Stimulated activated CD8-positive, alpha-beta memory T cell treated with anti-CD3 and anti-CD28 coated beads, Interleukin-7, amount 100 ng/mL, for 24 hours (primary cell): ENCODE measurements at places on chromosomes 7 and 10.

DNA sequence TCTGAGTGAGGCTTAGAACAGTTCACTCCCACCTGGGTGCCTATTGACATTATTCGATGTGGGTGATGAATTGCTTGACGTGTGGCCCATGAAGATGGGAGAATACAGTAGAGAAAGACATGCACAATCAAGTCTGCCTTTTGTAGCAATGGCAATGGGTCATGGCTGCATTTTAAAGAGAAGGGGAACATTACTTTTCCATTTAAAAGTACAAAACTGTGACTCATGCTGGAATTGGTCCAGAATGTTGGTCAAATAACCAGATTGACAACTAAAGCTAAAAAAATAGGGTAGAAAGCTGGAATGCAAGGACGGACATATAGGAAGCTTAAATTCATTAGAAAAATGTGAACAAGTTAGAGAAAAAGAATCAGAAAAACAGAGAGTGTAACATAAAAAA is 104.1 kb upstream of the SLC25A13 start:
- DNase-seq = no peak

- no peak for DNase-seq
Observed at GRCh38 chr7:33744293-33745075, 160.9 kb upstream of the BMPER start.

- DNase-seq = no peak
Observed at GRCh38 chr7:36175886-36176285, 22.8 kb downstream of the EEPD1 start.

DNA sequence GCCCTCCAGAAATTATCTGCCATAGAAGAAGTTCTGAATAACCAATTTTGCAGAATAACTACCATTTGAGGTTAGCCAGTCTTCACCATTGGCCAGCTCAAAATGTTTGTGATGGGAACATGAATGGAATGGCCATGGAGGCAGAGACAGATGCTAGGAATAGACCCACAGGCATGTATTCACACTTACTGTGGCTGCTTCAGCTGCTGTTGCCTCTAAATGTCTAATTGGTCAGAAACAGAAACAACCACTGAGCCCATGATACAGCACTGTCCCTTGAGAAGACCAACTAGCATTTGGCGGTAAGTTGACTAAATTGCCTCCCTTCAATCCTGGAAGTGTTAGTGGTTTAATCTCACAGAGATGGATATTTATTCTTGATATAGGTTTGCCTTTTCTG is 38.6 kb upstream of the TAS2R16 start:
- no peak for DNase-seq

DNA sequence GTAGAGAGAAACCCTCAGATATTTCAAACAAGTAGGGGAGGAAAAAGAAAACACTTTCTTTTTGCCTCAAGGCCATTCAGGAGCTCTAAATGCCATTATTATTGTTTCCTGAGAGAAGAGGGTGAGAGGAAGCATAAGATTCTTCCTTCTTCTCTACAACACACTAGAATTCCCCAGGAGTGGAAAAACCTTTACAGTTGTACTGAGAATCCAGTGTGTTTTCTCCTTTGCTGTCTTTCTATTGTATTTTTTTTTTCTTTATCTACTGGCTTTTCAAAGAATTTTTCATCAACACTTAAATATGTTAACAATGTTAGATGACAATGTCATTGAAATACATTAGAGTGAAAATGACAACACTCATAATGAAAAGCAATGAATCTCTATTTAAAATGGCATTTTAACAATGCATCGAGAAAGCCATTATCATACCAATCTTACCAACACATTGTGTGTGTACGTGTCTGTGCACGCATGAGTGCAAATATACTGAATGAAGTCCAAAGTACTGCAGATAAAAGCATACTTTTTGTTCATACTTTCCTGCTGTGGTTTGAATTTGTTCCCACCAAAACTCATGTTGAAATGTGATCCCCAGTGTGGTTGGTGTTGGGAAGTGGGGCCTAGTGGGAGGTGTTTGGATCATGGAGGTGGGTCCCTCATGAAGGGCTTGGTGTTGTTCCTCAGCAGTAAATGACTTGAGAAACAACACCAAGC is 24.2 kb upstream of the MACC1 start:
- no peak for DNase-seq

DNA sequence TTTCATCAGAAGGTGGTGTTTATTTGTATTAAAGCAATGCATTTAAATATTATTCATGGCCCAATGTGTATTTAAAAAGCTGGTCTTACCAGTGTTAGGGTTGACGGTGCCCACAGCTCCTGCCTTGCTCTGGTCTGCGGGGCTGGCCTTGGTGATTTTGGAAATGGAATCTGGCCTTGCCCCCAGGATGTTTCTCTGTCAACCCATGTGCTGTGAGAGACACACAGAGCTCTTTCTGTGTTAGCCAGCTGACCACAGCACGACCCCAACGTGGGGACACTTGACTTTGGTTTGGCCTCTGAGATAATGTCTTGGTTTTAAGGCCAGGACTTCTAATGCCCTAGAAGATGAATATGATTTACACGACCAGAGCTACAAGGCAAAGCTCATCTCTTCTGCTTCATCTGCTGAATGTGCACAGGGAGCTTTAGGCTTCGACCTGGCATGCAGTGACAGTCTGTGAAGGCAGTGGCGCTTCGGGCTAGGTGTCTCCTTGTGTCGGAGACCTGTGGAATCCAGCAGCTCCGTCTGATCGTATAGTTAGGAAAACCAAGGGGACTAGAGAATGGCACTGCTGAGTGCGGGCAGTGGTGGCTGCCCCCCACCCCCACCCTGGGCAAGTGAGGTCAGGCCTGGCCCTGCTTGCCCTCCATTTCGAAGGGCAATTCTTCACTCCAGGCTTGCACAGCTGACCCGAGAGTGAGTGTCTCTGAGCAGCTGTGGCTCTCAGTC is 246.1 kb downstream of the EBF3 start:
- no peak for DNase-seq

GRCh38 chr7:44222074-44222473 is 21.3 kb downstream of the YKT6 start:
- DNase-seq = no peak

DNA sequence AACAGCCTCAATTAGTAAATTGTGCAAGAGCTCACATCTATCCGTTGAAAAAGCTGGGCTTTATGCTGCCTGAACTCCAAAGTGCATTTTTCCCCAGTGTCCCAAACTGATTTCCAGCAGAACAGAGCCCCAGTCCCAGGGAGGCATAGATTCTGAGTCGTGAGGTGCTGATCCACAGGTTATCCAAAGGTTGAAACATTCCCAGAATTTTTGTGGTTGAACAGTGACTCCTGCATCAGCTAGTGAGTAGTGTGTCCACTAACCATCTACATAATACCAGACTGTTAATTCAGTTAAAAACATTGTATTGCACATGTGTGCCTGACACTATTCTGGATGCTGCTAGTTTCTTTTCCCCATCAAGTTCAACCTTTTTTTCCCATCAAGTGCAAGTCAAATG is 761.5 kb downstream of the GATA3 start:
- DNase-seq = no peak

DNA sequence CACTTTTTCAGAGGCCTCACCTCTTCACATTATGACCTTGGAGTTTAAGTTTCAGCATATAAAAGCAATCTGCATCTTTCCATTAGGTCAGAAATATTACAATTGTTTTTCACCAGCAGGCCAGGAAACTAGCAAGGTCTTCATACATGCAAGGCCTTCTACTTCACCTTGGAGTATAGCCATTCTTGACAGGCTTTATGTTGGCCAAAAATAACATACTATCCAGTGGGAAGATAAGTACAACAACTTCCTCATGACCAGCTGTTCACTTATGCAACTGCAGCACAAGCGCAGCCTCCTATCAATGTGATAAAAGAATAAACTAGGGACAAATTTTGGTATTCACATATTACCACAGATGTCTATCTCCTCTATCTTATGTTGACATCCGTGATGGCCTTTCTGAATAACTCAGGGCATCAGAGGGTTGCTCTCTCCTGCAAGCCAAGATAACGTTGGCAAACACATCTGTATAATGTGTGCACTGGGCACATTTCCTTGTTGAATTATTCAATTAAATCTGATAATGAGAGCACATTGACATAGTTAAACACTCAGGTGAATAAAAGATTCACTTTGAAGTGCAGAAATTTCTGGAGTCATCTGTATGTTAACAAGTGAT is 239.8 kb downstream of the FZD1 start:
- DNase-seq = no peak

DNA sequence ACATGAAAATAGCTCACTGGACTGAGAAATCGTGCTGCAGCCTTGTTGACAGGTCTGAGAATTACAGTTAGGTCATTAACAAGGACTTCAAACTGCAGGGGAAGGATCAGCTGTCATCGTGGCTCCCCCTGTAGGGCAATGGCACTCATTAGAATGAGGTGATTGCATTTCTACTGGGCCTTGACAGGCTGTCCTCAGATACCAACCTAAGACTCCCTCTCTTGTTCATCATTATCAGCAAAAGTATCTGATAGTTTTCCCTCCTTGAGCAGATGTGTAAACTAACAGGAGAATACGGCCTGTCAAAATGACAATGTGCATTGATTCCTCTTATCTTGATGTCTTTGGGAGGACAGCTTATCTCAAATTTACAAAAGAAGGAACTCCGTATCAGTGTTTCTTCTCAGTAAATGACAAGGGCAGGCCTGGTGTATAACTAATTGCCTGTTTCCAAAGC is 648.5 kb upstream of the LRRN3 start:
- no peak for DNase-seq

- DNase-seq = no peak
Observed at GRCh38 chr10:117830787-117831212, 215.9 kb downstream of the RAB11FIP2 start.

- DNase-seq = no peak
Observed at GRCh38 chr7:136012238-136012637, 35.1 kb upstream of the MTPN start.

- DNase-seq = no peak
Observed at GRCh38 chr7:107166736-107167426, 1.9 kb upstream of the HBP1 start.

DNA sequence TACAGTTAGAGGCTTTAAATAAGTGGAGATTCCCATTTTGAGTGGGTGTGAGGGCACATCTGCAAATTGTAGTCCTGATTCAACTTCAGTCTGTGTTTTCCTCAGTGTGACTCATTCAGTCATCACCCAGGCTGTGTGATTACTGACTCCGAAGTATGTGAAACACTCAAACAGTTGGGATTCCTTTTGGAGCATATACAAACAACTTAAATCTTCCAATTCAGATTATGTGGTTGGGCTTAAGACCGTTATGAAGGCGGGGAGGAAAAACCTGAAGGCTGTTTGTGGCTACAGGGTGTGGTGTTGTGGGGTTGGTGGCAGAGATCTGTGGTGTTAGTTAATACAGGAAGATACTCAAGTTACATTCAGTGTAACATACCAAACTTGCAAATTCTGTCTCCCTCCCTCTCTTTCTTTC is 259.7 kb upstream of the FERD3L start:
- DNase-seq = no peak

- no peak for DNase-seq
Observed at GRCh38 chr7:116561697-116562483, 37.1 kb downstream of the CAV1 start.

GRCh38 chr7:12670743-12671520 is 16.5 kb upstream of the ARL4A start:
- DNase-seq = no peak

- DNase-seq = no peak
Observed at GRCh38 chr10:97031459-97031858, 154.3 kb downstream of the SLIT1 start.

DNA sequence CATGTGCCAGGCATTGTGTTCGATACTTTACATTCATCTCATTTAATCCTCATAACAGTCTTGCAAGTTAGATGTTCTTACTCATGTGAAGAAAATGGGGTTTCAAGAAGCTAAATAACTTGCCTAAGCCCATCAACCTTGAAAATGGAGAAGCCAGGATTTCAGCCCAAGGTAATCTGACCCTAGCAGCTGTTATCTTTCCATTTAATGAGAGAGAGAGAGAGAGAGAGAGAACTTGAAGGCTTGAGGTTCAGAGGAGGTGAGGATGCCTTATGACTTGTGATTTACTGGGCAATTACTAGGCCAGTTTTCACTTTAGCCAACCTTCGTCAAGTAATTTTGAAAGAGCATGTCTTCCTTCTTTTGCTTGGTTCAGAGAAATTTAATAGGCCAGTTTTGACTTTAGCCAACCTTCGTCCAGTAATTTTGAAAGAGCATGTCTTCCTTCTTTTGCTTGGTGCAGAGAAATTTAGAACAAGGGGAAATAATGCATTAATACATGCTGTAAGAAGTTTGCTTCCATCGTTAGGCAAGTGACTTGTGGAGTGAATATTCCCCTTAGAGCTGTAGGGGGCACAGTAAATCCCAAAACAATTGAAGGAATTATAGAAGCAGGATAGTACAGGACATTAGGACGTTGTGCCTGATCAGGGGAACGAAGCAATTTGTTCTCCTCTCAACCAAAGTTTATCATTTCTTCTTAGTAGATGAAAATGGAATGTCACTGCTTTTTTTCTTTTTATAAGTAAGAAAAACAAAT is 143.0 kb upstream of the BMPER start:
- DNase-seq = no peak

DNA sequence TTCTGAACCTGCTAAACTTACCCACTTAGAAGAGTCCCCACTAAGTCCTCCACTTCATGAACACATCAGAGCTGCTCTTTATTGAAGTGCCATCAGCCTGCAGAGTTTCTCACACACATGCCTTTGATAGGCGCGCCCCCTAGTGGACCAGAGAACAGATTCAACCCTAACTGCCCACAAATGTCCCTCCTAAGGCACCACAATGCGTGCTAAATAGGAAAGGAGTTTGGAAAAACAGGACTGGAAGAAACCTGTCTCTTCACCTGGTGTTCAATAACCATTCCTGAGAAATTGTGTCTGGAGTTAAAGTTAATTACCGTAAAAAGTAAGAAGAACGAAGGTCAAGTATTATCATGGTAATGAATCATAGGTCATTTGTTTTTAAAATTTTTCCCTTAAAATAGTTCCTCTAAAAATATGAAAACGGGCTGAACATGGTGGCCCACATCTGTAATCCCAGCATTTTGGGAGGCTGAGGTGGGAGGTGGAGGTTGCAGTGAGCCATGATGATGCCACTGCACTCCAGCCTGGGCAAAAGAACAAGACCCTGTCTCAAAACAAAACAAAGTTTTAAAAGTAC is 249.7 kb downstream of the ELMO1 start:
- peak; percentile 65 for DNase-seq
